ENCODE measurements at places on chromosomes 6 and 20.

DNA sequence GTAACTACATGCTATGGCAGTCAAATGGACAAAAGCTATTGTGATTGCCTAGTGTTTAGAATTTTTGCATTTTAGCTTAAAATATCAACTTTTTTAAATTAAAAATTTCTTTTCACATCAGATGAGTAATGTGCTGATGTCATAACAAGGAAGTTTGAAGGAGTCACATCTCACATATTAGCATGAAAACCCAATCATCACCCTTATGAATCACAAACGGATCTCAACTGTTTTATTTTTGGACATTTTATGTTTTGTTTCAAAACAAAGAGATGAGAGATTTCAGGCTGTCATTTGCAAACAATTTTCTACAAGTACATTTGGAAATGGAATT is 53.6 kb upstream of the TRERF1 start:
- no peak for DNase-seq

GRCh38 chr6:143061597-143062385 is 1.1 kb downstream of the AIG1 start:
- no peak for DNase-seq

- no peak for DNase-seq
These were observed 111.1 kb upstream of the SASH1 start for GRCh38 chr6:148231572-148231971.

GRCh38 chr20:17698384-17698783 is 1.4 kb upstream of the BANF2 start:
- no peak for DNase-seq

DNA sequence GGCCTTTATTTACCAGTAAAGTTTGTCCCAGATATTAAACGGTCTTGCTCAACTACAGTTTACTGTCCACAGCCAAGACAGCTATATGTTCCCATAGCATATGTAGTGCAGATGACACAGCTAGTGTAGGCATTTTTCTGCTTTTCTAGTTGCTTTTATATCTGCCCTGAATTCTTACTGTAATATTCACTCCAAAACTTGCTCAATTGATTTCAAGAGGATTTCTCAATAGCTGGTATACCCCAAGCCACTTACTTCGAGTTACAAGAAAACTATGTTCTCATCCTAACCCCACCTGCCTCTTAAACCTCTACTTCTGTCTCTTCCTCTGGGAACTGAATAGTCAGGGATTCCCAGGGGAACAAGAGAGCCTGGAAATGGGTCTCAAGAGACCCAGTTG is 18.9 kb upstream of the ROS1 start:
- peak; percentile 35 for DNase-seq

- DNase-seq: no peak
These were observed 314.7 kb downstream of the PAX1 start for GRCh38 chr20:22020201-22020600.

- no peak for DNase-seq
These were observed 430.1 kb downstream of the MAFB start for GRCh38 chr20:40258931-40259330.

- DNase-seq: peak; percentile 56
These were observed 48.7 kb upstream of the FOXQ1 start for GRCh38 chr6:1263039-1263849.

DNA sequence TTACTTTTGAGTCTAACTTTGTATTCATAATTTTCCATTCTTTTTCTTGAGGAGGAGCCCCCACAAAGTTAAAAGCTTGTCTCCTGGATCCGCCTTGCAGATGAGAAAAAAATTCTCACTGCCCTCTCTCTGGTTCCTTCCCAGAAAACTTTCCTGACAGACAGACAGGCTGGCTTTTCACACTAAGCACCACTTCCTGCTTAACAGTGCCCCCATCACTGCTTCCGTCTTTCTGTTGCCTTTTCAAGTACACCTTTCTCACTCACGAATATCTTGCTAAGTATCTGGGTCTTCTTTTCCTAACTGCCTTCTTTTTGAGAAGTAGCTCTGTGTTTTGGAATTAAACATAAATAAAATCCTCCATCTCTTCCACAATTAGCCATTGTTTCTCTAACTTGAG is 19.8 kb upstream of the LMBRD1 start:
- DNase-seq: no peak

GRCh38 chr6:151236668-151237401 is 2.9 kb upstream of the AKAP12 start:
- DNase-seq: no peak

GRCh38 chr20:38065764-38066375 is 32.3 kb downstream of the RPRD1B start:
- no peak for DNase-seq

All from NB4 (cell line).